ENCODE measurements at places on chromosomes 13 and 19. TPM values are rescaled to one million over a fixed set of nuclear protein-coding genes. Genes with fewer than 3 reads are reported as not detected.

FUT3 gene
- not detected for total RNA-seq

DNA sequence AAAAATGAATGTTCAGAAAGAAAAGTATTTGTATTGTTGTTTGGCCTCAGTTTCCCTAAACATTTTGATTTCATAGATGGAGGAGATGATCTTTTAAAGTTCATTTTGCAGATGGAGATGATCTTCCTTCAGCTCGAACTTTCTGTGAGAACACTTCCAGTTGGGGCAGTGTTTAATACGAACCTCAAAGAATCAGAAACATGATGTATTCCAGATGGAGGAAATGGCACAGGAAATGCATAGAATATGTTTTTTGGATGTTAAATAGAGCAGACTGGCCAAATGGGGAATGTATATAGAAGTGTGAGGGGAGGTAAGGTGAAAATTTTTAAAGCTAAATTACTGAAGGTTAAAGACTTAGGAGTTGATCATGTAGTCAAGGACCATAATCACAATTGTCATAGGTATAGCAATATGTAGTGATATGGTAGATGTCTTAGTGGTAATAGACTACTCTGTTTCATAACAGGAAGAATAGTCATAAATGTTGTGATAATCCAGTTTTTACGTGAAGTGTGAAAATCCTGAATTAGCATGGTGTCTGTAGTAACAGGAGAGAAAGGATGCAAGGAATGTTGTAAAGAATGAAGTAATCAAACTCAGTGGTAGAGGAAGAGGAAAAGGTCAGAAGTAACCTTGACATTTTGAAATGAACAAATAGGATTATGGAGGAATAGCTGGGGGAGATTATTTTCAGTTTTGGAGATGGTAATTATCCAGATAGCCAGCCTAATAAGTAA, 5.1 kb downstream of the RAP2A start:
- no peak for DNase-seq

DNA sequence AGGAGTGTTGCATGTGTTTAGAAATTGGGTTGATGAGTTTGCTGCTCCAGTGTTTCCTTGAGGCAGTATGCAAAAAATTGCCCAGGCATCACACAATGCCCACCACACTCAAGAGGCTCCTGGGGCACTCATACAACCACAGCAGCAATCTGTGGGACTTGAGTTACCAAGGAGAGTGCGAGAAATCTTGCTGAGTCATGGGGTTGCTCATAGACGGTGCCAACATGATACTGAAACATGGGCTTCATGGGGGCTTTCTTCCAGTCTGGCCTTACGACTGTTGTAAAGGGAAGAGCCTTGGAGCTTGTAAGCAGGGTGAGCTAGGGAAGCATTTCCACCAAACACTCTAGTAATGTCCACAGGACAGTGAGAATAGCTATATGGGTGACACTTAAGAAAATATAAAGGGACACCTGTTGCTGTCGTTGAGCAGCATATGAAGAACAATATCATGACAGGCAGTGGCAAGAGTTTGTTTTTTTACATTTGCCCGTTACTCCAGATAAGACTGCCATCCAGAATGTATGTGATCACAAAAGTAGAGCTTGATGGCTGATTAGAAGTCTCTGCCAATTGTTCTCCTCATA, 1237.4 kb downstream of the UQCRFS1 start:
- no peak for DNase-seq

DNA sequence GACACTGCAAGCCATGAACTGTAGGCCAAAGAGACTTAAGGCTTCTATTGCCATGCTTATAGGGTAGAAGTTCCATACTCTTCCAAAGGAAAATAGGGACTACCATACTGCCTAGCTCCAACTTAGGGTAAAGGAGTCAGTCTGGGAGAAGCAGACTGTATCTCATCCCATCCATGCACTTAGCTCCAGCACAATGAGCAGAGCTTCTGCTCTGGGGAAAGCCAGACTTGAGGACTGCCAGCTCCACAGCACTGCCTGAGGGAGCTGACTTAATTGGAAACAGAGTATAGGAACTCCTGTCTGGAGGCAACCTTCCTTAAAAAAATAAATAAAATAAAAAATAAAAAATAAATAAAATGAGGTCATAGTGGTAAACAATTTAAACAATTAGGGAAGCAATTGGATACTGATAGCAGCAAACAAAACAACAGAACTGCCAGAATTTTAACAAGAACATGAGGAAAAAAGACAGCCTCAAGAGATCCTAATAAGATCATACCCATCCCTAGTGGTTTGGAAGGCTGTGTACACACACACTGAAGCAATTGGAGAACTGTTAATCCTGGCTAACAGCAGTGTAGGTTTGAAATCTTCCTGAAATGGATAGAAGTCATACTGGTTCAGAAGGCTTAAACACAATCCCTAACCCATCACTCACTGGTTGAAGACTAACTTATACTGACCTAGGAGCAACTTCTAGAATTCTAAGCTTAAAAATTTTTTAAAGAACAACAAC, 550.1 kb downstream of the TBC1D4 start:
- DNase-seq: no peak

DNA sequence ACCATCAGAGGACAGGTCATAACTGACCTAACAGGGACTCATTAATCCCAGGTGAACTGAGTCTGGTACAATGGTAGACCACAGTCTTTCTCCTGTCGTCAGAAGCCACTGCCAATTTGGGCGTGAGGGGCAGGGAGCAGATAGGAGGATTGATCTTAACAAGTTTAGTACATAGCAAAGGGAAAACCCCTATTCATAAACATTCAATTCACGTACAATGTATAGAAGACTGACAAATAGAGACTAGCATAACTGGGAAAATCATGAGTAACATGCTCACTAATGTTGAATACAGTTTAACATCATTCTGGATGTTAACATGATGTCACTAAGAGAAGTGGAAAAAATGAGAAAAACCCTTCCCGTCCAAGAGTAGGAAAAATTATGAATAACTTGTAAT, 54.1 kb downstream of the SLC7A1 start:
- DNase-seq: no peak

DNA sequence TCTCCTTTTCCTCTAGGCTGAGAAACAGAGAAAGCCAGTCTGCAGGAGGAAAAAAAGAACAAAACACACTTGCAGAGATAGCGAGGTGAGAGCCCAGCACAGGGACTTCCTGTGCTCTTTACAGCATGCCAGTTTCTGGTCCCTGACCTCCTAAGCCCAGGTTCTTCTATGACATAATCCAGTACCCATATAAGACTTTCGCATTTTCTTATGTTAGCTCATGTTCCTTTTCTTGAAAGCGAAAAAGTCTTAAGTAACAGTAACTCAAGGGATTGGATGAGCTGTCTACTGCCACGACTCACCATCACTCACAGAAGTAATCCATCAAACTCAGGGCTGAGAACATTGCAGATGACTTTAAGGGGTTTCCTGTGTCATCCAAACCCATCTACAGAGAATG, 17.4 kb downstream of the CCDC70 start:
- DNase-seq: no peak

- DNase-seq: no peak
Measured at GRCh38 chr13:36548129-36548528, 115.8 kb downstream of the CCNA1 start.

DNA sequence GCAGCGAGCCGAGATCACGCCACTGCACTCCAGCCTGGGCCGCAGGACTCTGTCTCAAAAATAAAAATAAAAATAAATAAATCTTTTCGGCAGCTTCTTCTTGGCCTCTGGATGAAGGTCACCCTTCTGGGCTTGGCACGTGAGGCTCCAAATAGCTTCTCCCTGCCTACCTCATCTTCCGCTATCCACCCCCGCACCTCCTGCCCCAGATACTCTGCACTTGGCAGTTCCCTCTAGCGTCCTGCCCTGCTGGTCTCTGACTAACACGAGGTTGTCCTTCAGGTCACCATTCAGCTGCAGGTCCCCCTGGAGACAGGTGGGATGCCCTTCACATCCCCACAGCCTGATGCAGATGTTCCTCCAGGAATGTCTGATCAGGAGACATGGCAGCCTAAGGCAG, 8.5 kb upstream of the CCL25 start:
- DNase-seq: no peak

FGF22 gene
- total RNA-seq: not detected

- DNase-seq: no peak
Measured at GRCh38 chr19:661427-662196, 1.4 kb downstream of the RNF126 start.

GRCh38 chr13:100304229-100304628, 215.3 kb downstream of the PCCA start:
- no peak for DNase-seq

N4BP2L1 gene
- 0.28 TPM for total RNA-seq

KLK7 gene
- total RNA-seq: not detected

SIAH3 gene
- total RNA-seq: not detected

ZNF776 gene
- total RNA-seq: 15.8 TPM

- peak; percentile 41 for DNase-seq
Measured at GRCh38 chr13:107799001-107799400, 416.3 kb downstream of the LIG4 start.

PLVAP gene
- total RNA-seq: not detected

GRCh38 chr13:50323440-50324065, 308.3 kb downstream of the KCNRG start:
- DNase-seq: peak; percentile 96

DNA sequence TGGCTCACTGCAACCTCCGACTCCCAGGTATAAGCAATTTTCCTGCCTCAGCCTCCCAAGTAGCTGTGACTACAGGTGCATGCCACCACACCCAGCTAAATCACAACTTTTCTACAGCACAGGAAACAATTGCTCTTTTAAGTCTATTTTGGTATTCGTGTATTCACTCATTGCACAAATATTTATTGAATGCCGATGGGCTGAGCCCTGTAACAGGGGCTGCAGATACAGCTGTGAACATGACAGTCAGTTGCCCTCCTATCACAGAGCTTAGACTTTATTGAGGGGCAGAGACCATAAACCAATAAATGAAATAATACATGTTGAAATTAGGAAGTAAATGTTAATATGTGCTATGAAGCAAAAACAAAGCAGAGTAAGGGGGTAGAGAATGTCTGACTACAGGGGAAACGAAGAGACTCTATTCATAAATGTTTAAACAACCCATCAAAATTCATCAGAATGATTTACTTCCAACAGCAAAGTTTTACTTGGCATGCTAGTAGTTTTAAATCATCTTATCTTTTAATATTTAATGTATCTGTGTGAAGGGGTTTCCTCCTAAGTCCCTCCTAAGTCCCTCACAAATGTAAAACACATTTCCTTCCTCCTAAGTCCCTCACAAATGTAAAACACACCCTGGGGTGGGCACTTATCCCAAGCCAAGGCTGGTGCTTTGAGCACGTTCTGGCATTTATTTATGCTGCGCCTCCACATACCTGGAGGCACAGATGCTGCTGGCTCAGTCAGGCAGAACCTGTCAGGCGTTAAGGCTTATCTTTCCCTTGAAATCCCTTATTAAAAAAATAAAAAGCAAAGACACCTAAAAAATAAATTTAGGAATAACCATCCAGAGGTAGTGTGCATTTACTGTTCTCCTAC, 140.8 kb downstream of the MIPEP start:
- DNase-seq: peak; percentile 51
